ENCODE measurements at places on chromosomes 3 and 15.

GRCh38 chr3:150494411-150494977, 51.8 kb downstream of the SERP1 start:
- no peak for DNase-seq

DNA sequence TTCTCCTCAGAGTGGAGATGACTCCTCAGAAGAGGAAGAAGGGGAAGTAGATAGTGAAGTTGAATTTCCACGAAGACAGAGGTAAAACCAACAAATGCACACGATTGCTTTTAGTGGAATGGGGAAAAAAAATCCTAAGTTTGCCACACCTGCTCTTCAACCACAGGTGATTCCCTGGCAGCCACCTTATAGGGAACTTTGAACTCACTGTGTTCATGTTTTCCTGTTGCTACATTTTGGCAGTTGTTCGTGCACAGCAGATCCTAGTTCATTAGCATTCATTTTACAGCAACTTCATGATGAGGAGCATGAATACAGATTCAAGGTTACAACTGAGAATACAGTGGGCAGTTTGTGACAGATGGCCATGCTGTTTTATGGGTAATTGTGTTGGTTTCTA, 21.5 kb downstream of the TMEM41A start:
- no peak for DNase-seq

GRCh38 chr15:52699457-52699856, 20.3 kb upstream of the ATOSA start:
- no peak for DNase-seq

GRCh38 chr15:39919748-39920509, at the start of gene GPR176:
GPR176 (minus strand) TSS chr15:39920266; CDS start chr15:39920026, 240 bp downstream.
- DNase-seq, result no peak

- no peak for DNase-seq
These were observed 1.6 kb upstream of the HYAL3 start for GRCh38 chr3:50300681-50301254.

DNA sequence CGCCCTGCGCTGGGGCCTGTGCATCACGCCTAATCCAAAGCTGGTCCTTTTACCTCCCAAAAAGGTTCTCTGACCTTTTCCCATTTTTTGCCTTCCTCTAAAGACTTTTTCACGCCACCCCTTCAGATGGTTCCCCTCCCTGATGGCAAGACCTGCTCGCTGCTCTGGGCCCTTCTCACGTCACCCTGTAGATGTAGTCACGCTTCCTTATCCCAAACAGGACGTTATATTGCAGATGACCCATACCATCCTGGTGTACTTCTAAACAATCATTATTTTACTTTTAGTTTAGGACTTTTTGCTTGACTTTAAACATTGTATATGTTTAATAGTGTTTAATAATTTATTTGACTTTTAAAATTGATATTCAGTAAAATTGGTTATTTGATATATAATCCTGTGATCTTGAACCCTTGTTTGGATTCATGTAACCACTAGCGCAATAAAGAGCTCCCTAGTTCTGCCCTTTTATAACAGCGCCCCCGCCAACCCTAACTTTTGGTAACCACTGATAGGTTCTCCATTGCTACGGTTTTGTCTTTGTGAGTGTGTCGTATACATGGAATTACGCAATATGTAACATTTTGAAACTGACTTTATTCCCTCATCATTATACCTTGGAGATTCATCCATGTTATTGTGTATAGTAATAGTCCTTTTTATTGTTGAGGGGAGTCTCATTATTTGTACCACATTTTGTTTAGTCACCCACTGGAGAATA, 159.0 kb upstream of the CHRNA7 start:
- no peak for DNase-seq

DNA sequence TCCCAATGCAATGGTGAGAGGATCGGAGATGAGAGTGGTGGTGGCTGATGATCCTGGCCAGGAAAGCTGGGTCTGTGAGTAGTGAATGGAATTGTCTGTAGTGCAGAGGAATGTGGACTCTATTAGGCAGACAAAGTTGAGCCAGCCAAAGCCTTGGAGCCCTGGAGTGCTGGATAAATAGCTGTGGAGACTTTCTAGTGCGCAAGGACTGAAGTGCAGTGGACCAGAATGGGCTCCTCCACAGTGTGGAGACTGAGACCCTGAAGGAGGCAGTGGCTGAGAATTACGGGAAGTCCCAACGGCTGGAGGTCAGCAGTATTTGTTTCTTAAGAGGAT, 874 bp downstream of the ZNF662 start:
- DNase-seq, result no peak

DNA sequence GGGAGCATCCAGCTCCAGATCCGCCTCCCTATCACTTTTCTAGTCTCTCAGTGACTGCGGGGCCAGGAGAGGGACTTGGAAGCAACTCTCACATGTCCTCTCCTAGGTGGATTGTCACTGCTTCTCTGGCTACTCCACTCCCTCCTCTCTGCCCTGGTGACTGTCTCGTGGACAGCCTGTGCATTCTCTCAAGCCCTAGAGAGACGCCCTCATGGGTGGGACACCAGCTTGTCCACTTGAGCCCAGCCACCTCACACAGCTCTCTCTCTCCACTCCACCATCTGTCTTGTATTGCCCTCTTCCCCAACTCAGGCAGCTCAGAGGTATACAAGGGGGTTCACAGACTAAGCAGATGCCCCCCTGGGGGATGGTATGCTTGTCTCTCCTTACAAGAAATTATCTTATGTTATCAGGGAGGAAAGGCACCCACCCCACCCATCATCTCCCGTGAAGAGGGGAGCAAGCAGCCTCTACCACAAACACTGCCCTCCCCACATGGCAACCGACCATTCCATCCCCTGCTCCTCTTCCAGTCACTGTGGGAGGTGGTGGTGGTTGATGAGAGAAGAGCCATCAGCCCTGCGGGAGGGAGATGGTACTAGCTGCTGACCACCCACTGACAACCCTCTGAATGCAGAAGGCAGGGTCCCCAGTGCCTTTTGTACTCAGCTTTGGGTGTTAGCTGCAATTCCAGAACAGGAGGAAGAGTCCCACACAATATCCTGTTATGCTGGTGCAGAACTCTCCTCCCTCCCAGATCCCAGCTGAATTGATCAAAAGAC, 15.5 kb upstream of the LOXL1 start:
- no peak for DNase-seq

- no peak for DNase-seq
These were observed 17.0 kb downstream of the TRIM69 start for GRCh38 chr15:44753345-44753744.

GRCh38 chr3:42756681-42757213, 16.3 kb downstream of the CCDC13 start:
- no peak for DNase-seq

- no peak for DNase-seq
These were observed 28.8 kb downstream of the CD47 start for GRCh38 chr3:108062051-108062450.

DNA sequence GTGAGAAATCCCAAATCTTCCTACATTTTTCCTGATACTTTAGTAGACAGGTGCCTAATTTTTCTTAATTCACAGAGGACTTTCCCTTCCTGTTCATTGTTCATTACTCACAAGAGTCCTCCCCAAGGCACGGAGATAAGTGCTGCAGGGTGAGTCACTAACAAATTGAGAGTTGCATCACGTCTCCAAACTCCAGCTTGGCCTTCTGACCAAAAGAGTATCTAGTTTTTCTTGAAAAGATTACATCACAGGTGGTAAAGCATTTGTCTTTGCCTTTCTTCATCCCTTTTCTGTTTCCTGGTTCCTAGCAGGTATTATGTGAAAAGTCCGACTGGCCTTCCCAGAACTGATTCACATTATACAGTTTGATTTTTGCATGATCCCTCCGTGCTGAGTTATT, 24.9 kb upstream of the RASGRP1 start:
- no peak for DNase-seq

DNA sequence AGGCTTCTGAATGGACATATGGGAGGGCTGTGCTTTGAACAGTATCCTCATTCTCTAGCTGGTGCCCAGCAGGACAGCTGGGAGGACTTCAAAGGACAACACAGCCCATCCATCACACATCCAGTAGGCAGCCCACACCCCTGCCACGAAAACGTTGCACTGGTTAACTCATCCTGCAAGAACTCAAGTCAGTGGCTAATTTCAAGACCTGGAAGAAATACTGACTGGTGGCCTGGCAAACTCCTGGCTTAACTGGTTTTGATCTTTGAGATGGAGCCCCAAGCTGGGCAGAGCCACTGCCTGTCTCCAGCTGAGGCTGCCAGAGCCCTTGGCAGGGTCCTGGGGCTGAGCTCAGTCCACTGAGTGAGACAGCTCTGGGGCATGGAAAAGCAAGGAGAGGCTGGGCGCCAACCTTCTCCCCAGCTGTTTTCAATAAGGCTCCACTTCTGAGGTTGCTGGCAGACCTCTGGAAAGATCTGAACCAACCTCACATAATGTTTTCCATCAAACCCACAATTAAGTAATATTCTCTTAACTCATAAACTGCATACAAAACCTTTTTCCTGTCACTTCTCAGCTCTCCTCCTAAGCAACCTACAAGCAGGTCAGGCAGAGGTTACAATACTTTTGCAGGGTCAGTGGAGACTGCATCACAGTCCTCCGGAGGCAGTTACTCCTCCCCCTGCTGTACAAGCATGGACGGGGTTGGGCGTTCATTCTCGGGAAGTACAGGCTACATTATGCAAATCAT, 110.3 kb downstream of the MYLK start:
- no peak for DNase-seq

DNA sequence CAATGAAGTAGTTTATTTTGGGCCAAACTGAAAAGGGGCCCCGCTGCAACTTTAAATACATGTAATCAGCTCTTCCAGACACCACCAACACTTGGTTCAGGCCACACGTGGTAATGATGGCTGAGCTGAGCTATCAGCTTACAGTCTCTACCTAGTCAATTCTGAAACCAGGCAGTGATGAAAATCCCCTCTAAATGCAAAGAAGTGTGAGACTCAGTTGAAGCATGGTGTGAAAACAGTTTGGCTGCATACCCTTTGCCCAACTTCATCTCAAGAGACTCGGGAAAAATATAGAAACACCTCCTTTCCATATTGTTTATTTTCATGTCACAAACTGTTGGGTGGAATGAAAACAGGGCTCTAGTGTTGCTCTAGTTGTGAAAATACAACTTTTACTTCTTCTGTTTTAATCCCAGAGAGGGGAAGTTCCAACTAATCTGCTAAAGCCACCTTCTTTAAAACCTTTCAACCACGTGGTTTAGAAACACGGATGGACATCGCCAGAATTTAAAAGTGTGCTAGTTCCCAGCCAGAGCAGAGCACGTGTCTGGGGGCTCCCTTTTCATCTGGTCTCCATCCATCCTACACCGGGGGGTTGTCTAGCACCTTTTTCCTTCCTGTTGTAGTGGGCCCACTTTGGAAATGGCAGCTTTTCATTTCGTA, 229.1 kb downstream of the EPHB1 start:
- DNase-seq, result no peak

DNA sequence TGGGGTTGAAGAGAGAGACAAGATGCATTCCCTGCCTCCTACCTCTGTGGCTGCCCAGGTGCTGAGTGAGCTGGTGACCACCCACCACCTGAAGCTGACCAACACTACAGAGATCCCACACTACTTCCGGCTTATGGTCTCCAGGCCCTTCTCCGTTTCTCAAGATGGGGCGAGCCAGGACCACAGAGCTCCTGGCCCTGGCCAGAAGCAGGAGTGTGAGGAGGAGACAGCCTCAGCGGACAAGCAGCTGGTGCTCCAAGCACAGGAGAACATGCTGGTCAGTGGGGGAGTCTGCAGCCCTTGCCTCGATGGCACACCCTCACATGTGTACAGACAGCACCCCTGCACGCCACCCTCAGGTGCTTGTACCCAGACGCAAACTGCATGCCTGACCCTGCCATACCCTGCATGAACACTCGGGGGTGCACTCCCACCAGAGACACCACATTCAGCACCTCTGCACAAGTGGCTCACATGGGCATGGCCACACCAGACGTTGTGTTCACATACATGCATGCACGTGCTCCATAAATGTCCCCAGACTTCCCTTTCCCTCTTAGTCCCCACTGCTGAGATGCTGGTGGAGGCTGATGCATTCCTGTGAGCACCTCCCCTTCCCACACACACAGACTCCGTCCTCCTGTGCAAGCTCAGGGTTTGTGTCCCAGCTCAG, 19.0 kb downstream of the ACAA1 start:
- no peak for DNase-seq

- no peak for DNase-seq
These were observed 238.4 kb upstream of the PEX5L start for GRCh38 chr3:180275176-180275575.

GRCh38 chr15:95558131-95558530, 772.4 kb upstream of the NR2F2 start:
- DNase-seq, result no peak

GRCh38 chr3:194865615-194866014, 179.9 kb downstream of the FAM43A start:
- DNase-seq, result no peak

GRCh38 chr15:27797765-27798164, 301.4 kb downstream of the OCA2 start:
- DNase-seq, result no peak

DNA sequence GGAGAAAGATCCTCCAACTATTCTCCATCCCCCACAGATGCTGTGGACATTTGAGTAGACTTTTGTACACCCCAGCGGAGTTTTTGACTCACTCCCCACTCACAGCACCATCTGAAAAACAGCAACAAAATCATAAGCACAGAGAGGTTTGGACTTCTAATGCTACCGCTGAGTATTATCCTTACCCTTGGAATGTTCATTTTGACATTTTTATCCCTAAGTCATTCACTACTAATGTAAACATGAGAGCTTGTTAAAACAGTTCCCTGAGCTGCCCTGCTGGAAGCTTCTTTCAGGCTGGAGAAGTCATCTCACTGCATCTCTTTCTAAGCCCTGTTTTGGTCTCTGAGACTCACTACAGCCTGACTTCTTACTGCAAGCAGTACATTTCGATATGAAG, 1045.9 kb downstream of the MCTP2 start:
- DNase-seq, result no peak

- no peak for DNase-seq
These were observed 59.6 kb downstream of the ABTB1 start for GRCh38 chr3:127732303-127732702.

DNA sequence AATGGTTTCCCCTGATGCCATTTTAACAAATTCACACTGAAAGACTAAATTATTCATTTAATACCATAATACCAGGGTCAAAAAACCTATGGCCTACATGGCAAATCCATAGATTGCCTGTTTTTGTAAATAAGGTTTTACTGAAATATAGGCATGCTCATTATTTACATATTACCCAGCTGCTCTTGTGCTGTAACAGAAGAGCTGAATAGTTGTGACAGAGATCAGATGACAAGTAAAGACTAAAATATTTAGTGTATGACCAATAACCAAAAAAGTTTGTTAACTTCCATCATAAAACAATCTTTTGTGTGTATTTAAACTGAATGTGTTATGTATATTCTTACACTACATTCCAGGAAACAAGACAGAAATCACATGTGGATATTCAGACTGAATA, 60.2 kb downstream of the DENND4A start:
- DNase-seq, result no peak

DNA sequence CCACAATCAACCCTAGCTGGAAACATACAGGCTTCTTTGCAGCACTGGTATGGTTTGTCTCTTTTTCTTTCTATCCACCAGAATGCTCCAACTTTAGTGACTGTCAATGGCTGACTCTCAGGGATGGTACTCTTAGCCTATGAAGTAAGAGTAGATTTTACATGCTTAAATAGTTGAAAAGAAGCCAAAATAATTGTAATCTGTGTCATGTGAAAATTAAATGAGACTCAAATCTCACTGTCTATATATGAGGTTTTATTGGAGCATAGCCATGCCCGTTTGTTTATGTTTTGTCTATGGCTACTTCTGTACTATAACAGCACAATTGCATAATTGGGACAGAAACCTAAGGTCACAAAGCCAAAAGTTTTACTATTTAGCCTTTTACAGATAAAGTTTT, 29.1 kb upstream of the PDZRN3 start:
- no peak for DNase-seq

All from stimulated activated CD8-positive, alpha-beta memory T cell treated with anti-CD3 and anti-CD28 coated beads, Interleukin-4, amount 100 ng/mL, for 1 hour (primary cell).